ENCODE measurements at places on chromosomes 3 and 15. TPM values are rescaled to one million over a fixed set of nuclear protein-coding genes. Genes with fewer than 3 reads are reported as not detected.

Gene CYP1A1
- total RNA-seq: 3.4 TPM

Gene UBP1
- 51.5 TPM for total RNA-seq

DNA sequence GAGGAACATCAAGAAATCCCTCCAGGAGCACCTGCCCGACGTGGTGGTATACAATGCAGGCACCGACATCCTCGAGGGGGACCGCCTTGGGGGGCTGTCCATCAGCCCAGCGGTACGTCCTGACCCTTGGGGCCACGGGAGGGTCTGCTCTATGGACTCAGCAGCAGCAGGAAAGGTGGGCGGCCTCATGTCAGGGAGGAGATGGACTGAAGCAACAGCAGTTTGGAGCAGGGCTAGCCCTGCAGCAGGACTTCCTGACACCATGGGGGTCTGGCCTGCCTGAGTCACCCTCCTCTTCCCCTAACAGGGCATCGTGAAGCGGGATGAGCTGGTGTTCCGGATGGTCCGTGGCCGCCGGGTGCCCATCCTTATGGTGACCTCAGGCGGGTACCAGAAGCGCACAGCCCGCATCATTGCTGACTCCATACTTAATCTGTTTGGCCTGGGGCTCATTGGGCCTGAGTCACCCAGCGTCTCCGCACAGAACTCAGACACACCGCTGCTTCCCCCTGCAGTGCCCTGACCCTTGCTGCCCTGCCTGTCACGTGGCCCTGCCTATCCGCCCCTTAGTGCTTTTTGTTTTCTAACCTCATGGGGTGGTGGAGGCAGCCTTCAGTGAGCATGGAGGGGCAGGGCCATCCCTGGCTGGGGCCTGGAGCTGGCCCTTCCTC is 24.2 kb downstream of the HDAC11 start:
- DNase-seq: no peak

DNA sequence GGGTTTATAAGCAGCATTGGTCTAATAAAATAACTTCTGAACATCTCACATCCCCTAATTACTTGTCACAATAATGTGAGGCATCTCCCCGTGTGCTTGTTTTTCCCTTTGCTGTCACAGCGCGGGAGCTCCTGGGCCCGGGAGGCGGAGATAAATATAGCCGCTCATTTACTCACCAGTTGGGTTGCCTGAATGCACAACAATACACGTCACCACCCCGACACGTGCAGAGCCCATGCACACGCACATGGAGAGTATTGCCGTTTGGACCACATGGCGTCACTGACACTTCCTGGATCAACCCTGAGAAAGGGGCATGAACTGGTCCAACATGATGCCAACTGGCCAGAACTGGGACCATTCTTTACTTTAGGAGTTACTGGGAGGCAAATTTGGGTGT is 76.2 kb downstream of the MRPL46 start:
- DNase-seq: no peak

DNA sequence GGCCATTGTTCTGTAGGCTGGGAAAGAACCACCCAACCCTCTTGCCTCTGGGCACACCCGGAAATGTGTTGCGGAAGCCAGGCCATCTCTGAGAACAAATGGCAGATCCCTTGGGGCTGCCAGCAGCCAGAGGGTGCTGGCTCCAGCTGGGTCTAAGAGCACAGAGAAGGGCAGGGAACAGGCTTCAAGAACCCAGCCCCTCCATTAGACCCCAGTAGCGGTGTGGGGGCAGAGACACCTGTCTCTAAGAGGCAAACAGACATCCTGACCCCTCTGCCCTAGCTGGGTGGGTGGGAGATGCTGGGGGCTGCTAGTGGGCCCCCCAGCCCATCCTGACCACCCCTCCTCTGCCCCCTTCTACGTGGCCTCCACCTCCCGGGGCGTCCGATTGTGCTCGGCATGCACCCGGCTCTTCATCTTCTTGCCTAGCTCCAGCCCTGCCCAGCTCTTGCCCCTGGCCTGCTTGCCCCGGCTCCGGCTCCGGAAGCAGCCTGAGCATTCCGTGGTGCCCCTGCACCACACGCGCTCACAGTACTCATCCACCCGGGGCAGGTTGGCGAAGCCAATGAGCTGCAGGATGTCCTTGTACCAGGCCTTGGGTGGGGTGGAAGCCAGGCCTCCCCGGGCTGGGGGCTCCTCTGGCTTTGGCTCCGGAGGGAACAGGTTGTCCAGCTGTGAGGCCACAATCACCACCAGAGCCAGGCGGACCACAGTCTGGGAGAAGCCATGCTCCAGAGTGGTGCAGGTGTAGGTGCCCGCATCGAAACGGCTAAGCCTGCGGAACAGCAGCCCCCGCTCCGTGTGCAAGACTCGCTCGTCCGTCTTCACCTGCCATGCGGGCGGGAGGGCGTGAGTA is 9.4 kb downstream of the SEMA3G start:
- peak; percentile 80 for DNase-seq

DNA sequence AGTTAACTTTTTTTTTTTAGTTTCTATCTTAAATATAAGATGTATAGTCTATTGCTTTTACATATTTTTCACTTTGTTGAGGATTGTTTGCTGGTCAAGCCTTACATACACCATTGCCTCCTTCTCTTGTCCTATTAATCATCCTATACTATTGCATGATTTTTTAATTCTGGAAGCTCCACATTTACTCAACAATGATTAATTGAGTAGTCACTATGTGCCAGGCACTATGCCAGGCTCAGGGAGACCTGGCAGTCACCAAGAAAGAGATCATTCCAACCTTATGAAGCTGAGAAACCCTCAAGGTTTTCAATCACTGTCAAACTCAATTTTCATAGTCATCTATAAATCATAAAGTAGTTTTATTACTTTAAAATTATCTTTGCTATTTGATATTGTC is 626.2 kb downstream of the IGSF11 start:
- DNase-seq: no peak

DNA sequence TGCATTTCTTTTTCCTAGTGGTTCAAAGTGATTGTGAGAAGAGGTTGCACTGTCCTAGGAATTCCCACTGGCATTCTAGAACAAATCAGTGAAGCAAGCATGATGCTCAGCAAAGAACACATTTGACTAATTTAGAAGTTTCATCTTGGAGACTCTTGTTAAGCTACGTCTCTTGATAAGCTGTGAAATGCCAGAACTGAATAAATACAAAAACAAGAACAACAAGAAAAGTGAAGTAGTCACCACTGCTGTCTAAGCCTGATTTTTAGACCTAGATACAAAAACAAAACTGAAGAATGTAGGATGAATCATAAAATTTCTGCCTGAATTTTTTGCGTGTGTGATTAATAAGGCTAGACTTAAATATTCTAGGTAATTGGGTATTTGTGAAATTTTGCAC is 1162.4 kb downstream of the TUSC7 start:
- DNase-seq: no peak

GRCh38 chr3:129603991-129604749 is 2.3 kb downstream of the PLXND1 start:
- DNase-seq: no peak

DNA sequence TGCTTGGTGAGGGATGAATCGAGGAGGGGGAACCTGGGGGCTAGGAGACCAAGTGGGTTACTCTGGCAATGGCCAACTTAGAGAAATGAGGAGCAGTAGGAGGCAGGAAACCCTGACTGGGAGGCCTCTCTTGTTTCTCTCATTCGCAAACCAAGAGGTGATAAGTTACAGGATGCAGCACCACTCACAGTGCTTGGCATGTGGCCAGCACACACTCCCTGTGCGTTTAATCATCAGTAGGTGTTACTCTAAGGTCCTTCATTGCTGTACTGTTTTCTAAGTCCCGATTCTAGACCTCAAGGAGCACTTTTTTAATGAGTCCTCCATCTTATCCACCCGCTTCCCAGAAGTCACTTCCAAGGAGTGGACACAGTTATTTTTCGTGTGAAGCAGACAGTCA is 314.1 kb upstream of the TRIM42 start:
- no peak for DNase-seq

Data from lower leg skin (tissue), 4 donors.